Spleen (tissue), 13 donors: ENCODE measurements at places on chromosomes 7 and 10. TPM values are rescaled to one million over a fixed set of nuclear protein-coding genes. Genes with fewer than 3 reads are reported as not detected.
A peak's percentile ranks its signal among the peaks of the same experiment; 100 is the strongest.

Gene IDI2
- total RNA-seq = not detected

DNA sequence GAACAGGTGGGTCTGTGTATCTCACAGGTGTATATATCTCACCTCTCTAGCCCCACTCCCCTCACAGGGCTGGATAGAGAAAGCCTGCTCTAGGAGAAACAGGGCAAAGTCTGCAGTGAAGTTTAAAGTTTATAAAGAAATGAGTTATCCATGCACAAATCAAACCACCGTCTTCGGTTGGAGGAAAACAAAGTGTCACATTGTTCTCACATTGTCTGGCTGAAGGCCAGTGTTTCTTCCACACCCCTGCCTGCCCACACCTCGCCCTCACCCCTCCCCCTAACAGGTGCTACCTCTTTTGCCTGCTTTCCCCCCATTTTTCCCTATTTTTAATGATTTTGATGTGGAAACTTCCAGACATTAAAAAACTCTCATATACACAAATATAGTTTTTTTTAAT lies 25.8 kb downstream of the AQP1 start:
- DNase-seq = no peak

DNA sequence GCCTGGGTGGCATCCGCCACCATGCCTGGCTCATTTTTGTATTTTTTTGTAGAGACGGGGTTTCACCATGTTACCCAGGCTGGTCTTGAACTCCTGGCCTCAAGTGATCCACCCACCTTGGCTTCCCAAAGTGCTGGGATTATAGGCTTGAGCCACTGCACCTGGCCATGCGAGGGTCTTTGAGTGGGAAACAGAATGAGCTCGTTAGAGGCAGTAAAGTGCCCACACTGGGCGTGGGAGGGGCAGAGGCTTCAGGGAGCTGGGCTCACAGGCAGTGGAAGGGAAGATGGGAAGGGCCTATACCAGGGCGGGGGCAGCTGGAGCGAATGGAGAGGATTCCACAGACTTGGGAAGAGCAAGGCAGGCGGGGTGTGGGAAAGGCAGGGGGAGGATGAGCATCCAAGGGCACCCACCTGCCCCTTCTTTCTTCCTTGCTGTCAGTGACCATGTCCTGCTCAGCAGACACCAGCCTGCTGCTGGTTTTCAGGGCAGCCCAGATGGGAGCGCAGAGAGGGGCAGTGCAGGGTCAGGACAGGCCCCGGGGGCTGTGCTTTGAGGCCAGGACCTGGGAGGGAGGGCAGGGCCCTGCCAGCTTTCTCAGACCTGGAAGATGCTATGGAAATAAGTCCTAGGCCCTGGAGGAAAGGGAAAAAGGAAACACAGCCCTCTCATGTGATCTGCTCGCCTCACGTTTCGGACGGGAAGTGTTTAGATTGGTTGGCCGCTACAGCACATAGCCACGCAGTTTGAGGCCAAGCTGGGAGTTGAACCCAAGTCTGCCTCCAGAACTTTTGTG lies 4.2 kb downstream of the FZD9 start:
- peak; percentile 64 for DNase-seq

- no peak for DNase-seq
Observed at GRCh38 chr7:82388138-82388537, 55.4 kb downstream of the CACNA2D1 start.

DNA sequence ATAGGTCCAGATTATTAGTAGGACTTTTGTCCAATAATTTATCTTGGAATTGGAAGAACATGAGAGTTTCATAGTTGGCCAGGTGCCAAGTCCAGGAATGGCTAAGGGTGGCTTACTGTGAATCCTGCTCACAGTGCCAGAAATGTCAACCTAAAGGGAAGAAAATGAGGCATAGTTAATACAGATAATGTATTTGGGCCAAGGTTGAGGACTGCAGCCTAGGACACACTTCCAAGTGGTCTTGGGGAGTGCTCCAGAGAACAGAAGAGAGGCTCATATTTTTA lies 78.2 kb downstream of the MAPK8 start:
- DNase-seq = no peak

- DNase-seq = no peak
Observed at GRCh38 chr10:94006591-94007550, 13.1 kb downstream of the PLCE1 start.
